ENCODE measurements at places on chromosomes 7 and 10.
A peak's percentile ranks its signal among the peaks of the same experiment; 100 is the strongest.

DNA sequence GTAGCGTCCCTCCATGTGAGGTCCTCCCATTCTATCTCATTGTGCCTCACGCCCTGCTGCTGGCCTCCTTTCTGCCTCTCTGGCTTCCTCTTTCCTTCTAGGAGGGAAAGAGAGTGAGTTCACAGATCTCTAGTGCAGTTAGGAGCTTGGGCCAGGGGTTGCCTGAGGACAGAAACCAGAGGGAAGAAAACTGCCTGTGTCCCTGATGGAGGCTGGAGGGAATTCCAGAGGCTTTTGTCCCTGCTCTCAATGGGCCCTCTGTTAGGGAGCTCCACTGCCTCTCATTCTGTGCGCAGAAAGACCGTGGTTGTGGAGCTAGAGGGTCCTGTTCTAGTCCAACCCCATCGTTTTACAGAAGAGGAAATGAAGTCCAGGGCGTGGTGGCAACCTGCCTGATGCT lies 4.6 kb downstream of the MARVELD1 start:
- DNase-seq = no peak

GRCh38 chr10:13158401-13158800 lies 3.0 kb upstream of the MCM10 start:
- DNase-seq = no peak

DNA sequence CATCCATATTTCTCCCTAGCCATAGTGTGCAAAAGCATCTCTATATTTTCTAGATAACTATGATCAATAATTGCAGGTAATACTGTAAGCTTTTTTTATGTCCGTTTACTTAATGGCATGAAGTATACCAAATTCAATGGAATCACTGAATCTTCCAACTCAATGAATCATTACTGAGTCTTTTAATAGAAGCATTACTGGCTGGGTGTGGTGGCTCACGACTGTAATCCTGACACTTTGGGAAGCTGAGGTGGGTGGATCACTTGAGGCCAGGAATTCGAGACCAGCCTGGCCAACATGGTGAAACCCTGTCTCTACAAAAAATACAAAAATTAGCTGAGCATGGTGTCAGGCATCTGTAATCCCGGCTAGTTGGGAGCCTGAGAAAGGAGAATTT lies 372.5 kb downstream of the BMPER start:
- no peak for DNase-seq

DNA sequence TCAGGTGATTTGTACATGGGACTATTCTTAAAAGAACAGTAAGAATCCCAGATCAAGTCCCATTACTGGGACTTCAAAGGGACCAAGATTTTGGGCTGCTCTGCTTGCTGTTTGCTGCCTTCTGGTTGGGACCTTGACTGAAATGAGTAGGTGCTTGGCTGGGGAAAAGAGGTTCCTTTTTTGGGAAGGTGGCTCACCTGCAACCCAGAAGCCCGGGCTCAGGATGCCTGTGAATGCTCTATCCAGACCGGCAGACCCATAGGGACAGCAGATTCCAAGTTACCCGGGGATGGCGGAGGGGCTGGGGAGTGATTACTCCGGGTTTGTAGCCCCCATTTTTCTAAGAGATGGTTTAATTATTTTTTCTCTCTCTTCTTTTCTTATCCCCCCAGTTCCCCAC lies 104.0 kb downstream of the CPXM2 start:
- no peak for DNase-seq

DNA sequence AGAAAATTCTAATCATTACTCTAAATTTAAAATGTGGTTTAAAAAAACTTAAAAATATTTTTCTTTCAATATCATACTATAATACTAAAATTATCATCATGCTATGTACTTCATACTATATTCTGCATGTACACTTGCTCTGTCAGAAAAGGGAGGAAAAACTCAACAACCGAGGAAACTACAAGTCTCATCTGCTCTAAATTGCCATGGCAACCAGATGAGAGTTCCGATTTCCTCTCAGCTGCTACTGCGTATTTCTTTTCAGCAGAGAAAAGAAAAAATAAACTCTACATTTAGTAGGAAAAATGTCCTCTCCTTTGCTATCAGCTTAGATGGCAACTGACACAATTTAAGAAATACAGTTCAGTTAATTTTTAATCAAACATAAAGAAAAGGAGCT lies 178.9 kb downstream of the SRPK2 start:
- DNase-seq = no peak

DNA sequence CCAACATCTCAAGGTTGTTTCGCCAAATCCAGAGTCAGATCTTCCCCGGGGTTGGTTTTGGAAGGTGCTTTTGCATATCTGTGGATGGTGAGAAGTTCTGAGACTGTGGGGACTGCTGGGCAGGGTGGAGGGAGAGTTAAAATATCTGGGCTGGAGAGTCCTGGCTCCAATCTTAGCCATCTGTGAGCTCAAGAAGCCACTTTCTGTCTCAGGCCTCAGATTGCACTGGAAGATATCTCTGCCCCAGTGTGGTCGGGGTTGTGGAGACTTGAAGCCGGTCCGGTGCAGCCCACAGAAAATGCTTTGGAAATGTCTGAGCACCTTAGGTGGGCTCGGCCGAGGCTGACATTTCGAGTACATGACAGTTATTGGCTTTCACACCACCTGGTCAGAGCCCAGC lies 72.2 kb upstream of the SFMBT2 start:
- DNase-seq = no peak

DNA sequence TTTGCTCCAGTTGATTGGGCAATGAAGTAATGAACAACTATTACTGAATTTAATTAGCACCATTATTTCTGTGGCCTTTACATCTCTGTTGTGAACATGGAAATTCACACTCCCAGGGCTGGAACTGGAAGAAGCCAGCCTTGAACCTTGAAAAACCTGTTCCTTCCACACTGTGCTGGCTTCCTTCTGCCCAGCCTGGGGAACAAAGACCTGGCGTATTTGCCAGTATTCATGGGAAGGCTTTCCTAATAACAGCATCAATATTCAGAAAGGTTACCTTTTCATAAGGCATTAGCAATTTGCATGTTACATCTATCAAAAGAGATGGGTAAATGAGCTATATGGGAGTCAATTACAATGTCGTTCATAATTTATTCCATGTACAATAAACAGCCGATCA lies 1.3 kb downstream of the C10orf90 start:
- no peak for DNase-seq

- DNase-seq = no peak
Observed at GRCh38 chr10:89454561-89455347, 40.4 kb downstream of the IFIT5 start.

DNA sequence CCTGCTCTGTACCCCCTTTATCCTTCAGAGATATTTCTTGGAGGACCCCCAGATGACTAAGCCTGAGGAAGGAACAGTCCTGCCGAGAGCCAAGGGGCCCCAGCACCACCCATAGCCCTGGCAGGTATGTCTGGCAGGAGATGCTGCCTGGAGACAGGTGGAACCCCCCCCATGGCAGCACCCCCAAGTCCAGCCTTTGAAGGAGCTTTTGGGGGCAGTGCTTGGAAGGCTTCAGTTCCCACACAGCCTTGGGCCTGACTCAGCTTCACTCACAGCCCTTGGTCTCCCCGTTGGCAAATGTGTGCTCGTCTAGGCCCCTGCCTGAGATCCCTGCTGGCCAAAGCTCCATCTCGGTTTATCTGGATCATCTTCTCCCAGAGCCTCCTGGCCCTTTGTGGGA lies 23.0 kb upstream of the PCBD1 start:
- DNase-seq = no peak

DNA sequence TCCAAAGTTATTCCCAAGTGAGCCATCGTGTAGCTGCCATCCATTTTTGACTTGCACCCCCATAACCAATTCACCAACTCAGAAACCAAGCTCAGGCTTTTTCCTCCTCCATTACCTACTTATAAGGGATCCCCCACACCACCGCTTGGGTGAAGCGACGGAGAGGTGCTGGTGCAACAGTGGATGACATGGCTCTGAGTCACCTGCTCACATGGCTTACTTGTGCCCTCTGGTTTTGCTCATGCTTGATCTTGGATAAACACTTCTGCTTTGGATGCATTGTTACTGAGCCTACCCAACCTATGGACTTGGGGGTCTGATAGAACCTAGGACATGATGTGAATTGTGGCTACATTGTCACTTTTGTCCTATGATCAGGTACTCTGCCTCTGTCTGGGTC lies 12.0 kb upstream of the AKR1B1 start:
- DNase-seq = peak; percentile 79

Measured in brain microvascular endothelial cell (primary cell).